Activated gamma-delta T cell (primary cell): ENCODE measurements at places on chromosomes 5 and 9.

DNA sequence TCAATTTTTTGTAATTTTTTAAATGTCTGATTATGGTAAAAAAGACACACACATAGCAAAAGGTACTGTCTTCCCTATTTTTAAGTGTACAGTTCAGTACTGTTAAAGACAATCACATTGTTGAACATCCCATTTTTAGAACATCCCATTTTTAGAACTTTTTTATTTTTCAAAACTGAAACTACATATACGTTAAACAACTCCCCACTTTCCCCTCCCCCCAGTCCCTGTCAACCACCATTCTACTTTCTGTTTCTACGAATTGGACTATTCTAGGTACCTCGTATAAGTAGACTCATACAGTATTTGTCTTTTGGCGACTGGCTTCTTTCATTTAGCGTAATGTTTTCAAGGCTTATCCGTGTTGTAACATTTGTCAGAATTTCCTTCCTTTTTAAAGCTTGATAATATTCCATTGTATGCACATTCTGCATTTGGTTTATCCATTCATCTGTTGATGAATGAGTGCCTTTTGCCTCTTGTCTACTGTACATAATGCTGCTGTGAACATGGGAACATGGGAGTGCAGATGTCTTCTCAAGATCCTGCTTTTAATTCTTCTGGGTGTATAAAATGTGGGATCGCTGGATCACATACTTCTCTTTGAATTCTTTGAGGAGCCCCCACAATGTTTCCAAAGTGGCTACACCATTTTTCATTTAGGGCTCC lies 154.0 kb downstream of the PIK3R1 start:
- DNase-seq, result no peak

- DNase-seq, result no peak
Measured at GRCh38 chr5:65047225-65047624, 278.5 kb downstream of the CWC27 start.

DNA sequence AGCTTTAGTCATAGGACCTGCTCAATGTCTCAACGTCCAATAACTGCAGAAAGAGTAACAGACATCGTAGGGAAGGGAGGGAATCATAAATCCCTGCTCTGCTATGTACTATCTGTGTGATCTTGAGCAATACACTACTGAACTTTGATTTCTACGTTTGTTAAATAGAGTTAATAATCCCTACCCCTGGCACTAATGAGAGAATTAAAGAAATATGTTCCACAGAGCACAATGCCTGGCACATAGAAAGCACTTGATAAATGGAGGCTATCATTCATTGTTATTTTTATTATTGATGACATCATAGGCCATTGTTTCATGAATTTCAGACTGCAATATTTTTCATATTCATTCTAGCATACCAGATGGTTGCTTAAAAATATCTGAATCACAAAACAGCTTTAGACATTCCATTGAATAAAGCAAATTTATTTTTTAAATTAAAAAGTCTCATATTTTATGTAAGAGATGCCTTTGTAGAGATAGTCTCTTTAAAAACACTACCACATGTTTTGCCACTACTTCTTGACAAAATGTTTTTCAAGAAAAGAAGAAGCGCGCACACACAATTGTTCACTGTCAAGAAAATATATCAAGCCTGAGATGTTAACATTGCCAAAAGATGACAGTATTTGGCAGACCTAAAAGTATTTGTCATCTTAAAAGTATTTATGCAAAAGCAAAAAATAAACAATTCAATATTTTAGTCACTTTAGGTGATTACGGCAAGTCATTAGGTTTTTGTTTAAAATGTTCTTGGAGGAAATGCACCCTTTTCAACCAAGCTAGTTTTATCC lies 108.5 kb downstream of the EBF1 start:
- no peak for DNase-seq

GRCh38 chr5:40791715-40792139 lies 6.4 kb downstream of the PRKAA1 start:
- no peak for DNase-seq

DNA sequence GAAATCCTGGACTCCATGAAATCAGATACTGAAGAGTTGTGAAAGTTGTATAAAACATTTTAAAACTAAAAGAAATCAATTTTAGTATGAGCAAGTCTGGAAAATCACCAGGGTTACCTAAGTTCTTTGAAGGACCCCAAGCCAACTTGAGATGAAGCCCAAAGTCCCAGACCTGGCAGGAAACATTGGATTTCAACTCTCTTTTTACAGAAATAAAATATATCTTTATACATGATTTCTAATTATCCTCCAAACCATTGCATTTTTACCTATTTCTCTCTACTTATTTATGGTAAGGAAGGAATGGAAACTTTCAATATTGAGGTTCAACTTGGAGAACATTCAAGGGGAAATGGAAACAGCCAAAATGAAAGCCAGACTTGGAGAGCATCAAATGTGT lies 390.6 kb upstream of the C9orf72 start:
- no peak for DNase-seq

DNA sequence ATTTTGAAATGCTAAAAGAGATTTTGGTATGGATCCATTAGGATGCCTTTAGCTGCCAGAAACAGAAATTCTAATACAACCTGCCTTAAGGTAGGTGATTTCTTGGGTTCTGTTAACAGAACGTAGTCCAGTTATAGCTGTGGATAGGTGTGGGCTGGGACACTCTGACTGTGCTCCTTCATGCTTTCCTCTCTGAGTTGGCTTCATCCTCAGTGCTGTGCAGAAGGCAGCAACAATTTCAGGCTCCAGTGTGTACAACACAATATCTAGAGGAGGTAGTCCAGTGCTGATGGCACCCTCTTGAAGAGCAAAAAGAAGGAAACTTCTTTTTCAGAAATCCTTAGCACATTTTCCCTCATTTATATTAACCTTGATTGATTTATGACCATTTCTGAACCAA lies 34.4 kb downstream of the NNT start:
- no peak for DNase-seq

DNA sequence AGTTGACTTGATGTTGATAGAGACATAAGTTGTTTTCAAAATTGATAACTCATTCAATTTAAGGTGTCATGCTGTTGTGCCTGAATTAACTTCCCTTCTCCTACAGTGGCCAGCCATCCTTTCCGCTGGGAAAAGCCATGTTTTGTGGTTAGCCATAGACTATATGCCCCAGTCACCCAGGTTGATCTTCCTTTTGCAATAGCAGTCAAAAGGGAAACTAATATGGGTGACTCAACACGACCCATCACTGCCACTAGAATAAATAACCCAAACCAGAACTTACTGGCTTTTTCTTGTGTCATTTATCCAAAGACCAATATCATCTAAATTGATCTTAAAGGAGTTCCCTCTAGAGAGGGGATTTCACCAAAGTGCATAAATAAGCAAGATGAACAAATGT lies 87.4 kb downstream of the PTCD2 start:
- DNase-seq, result no peak

DNA sequence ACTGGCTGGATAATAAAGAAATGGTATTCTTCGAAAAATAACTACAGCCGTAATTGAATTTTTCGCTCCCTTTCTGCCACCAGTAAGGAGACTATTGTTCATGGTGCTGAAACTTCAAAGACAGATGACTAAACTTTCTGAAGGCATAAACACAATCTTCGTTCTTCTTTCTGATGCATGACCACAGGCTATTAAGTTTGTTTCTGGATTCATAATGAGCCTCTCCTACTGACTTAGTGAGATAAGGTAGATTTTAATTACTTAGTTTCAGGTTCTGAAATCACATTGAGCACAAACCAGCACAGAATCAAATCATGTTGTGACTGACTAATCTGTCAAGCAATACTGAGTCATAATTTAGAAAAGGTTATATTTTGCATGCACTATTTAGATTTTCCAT lies 441.8 kb upstream of the CCNG1 start:
- no peak for DNase-seq
